ENCODE measurements at places on chromosomes 12 and 14.

DNA sequence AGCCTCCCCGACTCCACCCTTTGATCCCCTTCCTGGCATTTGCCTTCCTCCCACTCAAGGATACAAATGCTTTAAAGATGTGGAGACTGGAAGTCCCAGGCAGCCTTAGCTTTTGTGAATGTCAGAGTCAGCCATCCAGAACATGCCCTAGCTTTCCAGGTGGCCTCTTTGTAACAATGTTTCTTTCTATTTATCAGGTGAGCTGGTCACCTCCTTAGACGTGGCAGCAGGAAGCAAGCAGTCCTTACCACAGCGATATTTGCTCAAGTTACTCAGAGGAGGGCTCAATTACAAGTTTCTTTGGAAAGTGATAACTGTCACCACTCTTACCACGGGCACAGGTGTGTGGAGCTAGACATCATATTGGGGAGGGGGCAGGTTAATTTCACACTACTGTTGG lies 4.9 kb downstream of the GALNT6 start:
- DNase-seq, result no peak

- peak; percentile 6 for DNase-seq
These were observed 205.8 kb upstream of the RTL1 start for GRCh38 chr14:101109347-101109638.

- no peak for DNase-seq
These were observed 83.5 kb downstream of the TTC6 start for GRCh38 chr14:37678916-37679315.

DNA sequence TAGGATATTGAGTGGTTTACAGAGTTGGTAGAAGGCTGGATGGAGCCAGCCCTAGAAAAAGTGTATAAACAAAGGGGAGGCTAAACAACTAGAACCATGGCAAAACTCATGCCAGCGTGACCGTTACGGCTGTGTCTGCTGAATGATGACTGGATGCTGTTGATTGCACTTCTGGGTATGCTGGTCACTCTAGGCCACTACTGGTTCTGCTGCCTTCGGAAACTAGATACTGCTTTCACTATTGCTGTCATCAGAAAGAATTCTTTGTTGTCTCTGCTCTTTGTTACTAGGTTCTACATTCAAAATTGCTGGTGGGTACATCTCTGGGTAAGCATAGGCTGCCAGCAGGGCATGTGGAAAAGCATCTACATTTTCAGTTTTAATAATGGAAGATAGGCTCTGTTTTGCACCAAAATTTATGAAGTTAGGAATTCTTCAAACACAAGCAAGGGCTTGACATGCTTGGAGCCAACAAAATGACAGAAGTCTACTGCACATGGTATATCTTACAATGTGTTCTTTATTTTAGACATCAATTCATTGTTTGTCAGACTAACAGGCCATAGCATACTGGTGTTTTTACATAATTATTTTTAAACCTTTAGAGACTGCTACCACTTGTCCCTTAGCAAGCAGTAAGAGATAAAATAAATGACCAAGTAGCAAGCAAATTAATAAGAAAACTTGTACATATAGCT lies 15.4 kb downstream of the MON2 start:
- no peak for DNase-seq

DNA sequence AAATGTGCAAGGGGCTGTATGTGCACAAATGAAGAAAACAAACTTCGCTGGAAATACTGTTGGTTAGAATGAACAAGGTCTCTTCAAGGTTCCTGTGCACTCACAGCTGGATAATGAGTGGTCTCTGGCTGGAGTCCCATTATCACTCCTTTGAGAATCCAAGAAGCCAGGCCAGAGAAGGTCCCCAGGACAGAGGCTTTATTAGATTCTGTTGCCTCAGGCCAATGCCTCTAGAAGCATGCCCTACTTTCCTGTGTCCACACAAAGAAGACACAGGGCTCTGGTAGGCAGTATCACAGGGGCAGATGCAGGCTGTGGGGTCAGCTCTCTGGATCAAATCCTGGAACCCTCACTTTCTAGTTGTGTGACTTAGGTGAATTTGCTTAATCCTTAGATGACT lies 384.7 kb downstream of the GRIN2B start:
- DNase-seq, result no peak

- no peak for DNase-seq
These were observed 61.8 kb downstream of the PPFIBP1 start for GRCh38 chr12:27585739-27586265.
